ENCODE measurements at places on chromosomes 6 and 20. TPM values are rescaled to one million over a fixed set of nuclear protein-coding genes. Genes with fewer than 3 reads are reported as not detected.

GINS1 gene
- total RNA-seq, result 3.1 TPM

GDAP1L1 gene
- total RNA-seq, result not detected

TFAP2C gene
- total RNA-seq, result 0.35 TPM

GRCh38 chr6:19757036-19757435 is 80.1 kb upstream of the ID4 start:
- DNase-seq, result no peak

- no peak for DNase-seq
Observed at GRCh38 chr20:33028875-33029274, 2.6 kb upstream of the BPIFB6 start.
